ENCODE measurements at places on chromosomes 2 and 18.

- no peak for DNase-seq
Observed at GRCh38 chr2:26136451-26136850, 36.4 kb upstream of the GAREM2 start.

DNA sequence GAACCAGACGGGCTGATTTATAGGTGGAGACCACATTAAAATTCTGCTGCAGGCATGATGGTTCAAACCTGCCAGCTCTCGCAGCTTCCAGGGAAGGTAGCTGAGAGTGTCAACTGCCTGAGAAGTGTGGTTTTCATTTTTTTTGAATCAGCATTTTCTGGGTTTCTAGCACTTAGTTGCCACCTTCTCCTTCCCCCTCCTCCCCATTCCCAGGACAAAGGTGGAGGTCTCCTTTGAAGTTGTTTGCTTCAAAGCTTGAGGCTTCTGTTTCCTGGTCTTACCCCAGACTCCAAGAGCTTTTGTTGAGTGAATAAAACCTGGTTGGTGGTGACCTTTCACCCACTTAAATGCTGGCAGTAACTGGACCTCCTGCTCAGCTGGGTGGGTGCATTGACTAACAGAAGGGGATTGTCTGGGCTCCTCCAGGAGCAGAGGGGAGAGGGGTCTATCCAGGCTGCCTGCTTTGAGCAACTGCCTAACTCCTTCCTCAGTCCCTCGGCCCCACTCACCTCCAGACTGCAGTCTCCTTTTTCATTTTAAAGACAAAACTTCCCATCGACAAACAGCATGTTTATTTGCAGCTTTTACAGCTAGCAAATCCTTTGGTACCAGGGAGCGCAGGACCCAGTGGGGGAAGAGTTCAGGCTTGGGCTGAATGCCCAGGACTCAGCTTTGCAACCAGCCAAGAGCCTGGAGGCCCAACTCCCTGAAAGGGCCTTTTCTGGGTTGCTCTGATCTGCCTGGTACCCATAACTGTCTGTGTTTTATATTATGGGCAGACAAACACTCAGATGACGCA is 3.5 kb downstream of the RHOB start:
- no peak for DNase-seq

DNA sequence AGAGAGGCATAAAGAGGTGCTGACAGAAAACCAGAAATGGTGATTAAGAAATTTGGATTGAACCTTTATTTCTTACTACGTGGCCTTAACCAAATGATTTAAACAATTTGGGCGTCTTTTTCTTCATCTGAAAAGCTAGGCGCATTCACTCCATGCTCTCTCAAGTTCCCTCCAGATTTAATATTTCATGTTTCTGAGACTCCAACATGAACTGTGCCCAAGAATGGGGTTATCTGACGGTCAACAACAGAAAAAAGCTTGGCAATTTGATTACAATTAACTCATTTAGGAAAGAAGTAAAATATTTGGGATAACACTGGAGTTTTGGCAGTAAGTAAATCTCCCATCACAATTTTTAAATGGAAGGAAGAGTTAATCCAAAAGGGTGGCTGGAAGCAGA is 345.4 kb downstream of the ARHGAP15 start:
- DNase-seq = no peak

- DNase-seq = no peak
Observed at GRCh38 chr2:158676696-158677095, 118.4 kb upstream of the DAPL1 start.

- DNase-seq = no peak
Observed at GRCh38 chr2:82675186-82675585, 1783.9 kb downstream of the SUCLG1 start.

DNA sequence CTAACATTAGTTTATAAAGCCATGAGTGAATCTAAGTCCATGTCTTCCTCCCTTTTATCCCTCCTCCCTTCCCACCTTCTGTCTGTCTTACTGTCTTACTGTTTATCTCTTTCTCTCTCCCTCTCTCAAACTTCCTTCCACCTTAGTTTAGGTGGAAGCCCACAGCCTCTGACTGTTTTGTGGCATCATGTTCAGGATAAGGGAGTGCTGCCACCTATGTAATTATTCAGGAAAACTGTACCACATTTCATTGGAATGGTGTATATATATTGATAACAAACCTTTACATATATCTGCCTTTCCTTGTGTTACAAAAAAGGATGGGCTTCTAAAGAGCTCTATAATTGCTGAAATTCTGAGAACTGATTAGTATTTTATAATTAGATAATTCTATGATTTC is 48.7 kb downstream of the NETO1 start:
- no peak for DNase-seq

- no peak for DNase-seq
Observed at GRCh38 chr2:239509373-239510143, 108.7 kb upstream of the HDAC4 start.

- DNase-seq = no peak
Observed at GRCh38 chr2:86584151-86584913, 21.1 kb upstream of the CHMP3 start.

DNA sequence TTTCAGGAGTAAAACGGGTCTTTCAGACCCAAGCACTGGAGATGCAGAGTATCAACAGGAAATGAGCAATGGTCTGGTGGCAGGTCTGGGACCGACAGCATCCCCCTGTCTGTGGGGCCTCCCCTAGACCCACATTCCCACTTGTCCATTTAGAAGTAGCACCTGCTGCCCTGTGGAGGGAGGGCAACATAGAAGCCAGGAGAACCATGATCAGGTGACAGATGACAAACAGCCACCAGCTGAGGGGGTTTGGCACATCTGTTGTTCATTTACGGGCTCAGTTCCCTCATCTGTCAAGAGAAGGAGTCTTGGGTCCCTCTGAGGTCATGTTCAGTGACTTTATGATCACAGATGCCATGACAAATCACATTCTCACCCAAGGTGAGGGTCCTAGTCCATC is 77.9 kb upstream of the SLC66A3 start:
- DNase-seq = no peak

GRCh38 chr2:127511090-127511695 is 15.1 kb downstream of the IWS1 start:
- no peak for DNase-seq

GRCh38 chr2:136932700-136933099 is 167.4 kb downstream of the THSD7B start:
- no peak for DNase-seq

GRCh38 chr2:174599310-174599921 is 1.8 kb upstream of the WIPF1 start:
- DNase-seq = no peak

DNA sequence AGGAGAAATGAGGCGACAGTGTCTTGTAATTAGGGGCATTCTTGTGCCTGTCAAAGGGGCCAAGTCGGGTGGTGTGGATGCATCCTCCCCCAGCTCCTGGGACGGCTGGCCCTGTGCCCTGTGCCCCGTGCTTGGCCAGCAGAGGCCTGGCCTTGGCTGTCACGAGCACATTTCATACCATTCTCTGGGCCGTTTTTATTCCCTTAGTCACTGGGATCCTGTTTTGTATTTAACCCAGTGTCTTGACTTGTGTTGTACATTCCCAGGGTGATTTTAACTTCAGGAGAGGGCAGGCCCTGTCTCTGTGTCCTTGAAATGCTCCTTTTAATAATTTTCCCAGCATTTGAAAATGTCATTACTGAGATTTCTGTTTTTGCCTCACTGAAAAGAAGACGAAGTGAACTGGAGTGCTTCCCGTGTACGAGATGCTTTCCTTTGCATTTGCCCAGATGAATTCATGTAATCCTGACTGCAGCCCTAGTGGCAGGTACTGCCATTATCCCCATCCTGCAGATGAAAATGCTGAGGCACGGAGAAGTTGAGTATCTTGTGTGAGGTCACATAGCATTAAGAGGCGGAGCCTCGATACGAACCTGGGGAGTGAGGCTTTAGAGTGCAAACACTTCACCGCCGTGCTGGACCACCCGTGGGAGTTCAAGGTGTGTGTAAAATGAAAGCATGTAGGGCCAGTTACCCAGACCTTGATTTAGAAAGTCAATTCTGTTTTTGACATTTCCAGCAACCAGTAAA is 57.0 kb downstream of the SH3RF3 start:
- DNase-seq = no peak

GRCh38 chr2:135471106-135471505 is 59.9 kb downstream of the ZRANB3 start:
- no peak for DNase-seq

GRCh38 chr2:65061910-65062339 is 5.7 kb downstream of the CEP68 start:
- no peak for DNase-seq
